ENCODE measurements at places on chromosomes 1 and 21.

DNA sequence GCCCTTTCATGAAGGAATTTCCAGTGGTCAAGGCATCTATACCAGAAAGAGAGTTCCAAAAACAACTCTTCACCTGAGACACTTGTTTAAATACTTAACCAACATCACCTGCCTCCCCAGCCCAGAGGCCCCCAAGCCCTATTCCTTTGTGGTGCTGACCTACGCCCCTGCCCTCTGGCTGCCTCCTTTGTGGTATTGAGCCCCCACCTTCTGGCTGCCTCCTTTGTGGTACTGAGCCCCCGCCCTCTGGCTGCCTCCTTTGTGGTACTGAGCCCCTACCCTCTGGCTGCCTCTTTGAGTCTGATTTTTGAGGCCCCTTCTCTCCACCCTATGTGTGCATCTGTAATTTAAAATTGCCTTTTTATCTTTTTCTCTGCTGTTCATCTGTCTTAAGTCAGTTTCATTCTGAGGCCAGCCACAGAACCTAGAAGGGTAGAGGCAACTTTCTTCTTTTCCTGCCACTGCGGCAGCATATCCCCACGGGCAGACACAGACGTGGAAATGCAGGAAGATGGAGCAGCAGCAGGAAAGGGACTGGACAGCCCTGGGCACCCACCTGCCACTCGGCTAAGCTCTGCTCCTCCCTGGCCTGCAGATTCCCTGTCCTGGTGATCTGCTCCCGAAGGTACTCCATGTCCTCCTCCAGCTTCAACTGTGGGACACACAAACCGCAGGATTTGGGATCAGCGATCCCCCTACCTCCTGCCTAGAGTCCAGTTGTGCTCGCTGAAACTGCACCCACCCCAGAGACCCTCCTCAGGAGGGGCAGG lies 3.2 kb downstream of the TRIM17 start:
- DNase-seq, result no peak

DNA sequence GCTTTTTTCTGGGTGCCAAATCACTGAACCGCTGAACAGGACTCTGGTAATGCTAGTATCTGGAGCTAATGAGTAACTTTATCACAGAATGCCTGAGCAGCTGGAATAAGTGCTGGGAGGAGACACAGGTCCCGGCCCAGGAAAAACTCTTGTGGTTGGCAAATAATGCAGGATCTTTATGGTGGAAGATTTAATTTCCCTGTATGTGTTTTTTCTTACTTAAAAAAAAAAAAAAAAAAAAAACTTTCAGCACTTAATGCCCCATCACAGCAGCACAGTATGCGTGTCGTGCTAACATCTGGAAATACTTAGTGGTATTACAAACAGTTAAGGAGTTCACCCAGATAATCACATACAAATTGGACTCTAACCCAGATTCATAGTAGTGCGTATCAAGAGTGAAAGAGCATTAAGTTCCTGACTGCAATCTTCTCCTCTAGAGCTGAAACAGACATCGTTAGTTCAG lies 220.7 kb downstream of the TOMM20 start:
- DNase-seq, result peak; percentile 55

DNA sequence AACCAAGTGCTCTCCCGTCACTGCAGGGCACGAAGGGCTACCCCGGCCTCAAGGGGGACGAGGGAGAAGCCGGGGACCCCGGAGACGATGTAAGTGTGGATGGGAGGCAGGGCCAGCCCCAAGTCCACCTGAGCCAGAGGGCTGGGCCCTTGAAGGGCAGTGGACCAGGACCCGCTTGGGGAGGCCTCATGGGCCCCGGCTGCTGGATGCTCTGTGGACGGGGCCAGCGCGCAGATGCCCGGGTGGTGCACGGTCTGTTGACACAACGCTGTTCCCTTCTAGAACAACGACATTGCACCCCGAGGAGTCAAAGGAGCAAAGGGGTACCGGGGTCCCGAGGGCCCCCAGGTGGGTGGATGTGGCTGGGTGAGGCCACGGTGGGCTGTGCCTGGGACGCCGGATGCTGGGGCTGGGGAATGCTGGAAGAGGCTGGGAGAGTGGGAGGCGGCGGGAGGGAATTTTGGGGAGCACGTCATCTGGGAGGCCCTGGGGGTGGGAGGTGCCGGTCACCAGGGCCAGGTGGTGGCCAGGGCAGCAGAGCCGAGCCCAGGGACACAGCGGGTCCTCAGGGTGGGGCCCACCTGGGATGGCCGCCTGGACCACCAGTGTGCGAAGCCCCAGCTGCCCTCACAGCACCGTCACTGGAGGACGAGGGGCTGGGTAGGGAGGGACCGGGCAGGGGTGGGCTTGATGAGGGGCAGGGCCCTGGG lies 17.5 kb downstream of the COL6A1 start:
- no peak for DNase-seq

DNA sequence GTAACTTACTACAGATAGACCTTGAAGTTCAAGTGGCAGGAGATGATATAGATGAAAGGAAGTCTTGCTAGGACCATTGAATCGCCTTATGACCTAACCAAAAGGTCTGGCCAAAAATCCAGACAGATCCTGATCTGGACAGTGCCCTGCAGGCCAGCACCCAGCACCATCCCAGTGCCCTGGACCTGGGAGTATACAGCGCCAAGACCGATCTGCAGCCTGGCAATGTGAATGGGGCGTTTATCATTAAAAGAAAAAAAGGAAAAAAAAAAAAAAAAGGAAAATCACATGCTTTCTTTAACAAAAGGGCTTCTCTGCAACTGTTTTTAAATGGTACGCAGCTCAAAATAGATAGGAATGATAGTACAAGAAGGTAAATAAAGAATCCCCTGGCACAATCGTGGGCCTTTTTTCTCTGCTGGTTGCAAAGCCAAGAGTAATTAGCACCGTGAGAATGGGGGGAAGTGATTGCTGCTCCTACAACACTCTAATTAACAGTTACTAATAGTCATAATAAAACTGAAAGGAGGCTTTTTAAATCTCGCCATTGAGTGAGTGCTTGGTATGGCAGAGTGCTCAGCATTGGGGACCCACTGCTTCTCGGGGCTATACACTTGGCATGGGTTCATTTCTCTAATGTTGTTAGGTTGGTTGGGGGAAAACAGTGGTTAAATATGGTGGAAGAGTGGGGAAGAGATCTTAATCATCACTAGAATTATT lies 146.7 kb downstream of the KAZN start:
- no peak for DNase-seq

DNA sequence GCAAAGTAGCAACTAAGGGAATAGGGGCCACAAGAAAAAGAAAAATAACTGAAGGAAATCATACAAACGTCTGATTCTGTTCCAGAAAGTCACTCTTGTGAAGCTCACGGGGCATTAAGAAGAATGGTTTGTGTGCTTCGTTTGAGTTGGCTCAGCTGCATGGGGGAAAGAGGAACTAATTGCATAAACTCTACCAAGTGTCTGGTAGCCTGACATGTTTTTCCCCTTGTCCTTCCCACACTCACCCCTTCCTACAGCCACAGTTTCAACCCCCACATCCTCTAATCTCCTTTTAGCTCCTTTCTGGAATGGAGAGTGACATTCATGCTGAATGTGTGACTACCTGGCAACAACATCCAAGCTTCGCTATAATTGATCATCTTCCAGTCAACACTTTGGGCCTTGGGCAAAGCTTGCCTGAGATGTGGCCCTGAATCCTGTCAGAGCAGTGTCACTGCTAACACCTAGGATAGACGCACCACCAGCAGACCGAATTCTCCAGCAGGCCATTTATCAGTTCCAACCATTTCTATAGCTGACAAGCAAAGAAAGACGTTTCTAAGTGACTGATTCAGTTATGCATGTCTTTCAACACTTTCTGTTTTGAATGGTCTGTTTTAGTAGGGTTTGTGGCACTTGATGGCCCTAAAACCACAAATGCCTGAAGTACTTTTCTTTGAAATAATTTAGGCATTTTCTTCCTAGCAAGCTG lies 439.6 kb downstream of the TTLL7 start:
- no peak for DNase-seq

DNA sequence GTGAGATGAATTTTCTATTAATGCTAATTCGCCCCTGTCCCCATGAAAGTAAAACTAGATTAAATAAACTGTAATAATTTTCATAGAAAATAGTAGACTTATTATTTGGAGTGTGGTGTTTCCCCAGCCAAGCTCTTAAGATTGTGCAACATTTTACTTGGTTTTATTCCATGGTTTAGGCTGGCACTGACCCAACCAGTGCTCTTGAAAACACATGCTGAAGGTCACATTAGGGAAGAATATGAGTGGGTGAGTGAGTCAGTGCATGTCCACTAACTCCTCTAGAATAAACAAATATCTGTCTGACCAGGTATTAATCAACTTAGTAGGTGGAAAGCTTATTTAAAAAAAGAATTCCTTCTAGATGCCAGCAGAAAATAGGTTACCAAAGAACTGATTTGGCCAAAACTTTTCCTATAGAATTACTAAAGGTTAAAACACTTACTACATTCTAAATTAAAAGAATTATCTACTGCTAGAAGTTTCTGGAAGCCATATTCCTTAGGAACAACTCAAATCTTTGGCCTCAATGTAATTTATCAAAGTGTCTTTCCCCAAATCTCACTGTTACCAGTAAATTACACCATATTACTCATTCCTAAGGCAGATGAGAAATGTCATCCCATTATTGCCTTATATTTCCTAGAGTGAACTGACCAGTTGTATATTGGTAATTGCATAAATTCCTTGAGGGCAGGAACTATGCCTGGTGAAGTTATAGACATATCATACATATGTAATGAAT lies 89.7 kb upstream of the RGS1 start:
- peak; percentile 88 for DNase-seq

GRCh38 chr1:113014508-113014907 lies 58.5 kb upstream of the LRIG2 start:
- no peak for DNase-seq

DNA sequence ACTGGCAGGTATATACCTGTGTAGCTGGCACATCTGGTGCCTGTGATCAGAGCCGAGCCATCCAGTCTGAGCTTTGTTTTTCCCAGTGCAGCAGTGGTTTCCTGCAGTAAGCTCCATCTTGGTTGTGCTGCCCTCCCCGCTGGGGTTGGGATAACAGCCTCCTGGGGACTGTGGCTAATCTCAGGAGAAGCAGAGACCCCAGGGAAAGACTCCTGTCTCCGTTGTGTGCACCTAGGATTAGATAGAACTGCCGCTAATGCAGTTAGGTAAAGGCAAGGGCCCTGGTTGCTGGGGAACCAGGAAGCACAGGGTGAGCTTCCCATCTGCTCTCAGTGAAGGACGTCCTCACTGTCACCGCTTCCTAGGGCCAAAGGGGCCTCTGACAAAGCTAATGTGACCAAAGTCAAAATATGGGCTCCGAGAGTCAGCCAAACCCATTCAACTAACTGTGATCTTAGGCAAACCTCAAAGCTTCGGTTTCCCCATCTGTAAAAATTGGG lies 20.0 kb downstream of the ROR1 start:
- DNase-seq, result no peak

DNA sequence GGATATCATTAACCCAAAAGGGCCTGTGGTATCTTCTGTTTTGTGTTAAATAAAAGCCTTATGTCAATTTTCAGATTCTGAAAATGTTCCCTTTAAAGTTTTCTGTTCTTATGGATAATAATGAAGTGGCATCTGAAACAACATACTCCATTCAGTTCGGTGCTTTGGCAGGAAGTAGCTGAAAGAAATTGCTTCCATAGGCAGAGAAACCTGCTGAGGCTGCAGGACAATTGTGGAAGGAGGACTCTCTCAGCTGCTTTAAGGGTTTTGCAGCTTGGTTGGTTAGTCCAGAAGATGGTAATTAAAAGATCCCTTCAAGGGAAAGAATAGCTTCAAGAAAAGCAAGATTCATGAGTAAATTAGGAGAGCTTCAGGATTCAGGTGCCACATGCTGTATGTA lies 30.5 kb upstream of the NRIP1 start:
- no peak for DNase-seq

DNA sequence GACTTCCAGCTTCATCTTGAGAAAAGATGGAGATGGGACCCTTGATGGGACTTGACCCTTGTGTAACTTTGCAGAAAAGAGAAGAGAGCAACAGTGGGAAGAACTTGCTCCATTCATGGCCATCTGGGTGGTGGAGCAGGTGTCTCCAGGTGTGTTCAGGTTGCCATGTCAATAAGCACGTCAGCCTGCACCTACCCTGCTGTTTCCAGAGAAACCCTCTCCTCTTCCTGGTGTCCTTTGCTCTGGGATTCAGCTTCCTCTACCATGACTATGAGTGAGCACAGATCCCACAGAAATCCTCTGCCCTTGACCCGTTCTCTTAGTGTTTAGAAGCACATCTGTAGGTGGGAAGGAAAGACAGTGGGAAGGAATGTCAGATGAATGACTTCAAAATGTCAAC lies 21.8 kb upstream of the OTUD3 start:
- peak; percentile 69 for DNase-seq

DNA sequence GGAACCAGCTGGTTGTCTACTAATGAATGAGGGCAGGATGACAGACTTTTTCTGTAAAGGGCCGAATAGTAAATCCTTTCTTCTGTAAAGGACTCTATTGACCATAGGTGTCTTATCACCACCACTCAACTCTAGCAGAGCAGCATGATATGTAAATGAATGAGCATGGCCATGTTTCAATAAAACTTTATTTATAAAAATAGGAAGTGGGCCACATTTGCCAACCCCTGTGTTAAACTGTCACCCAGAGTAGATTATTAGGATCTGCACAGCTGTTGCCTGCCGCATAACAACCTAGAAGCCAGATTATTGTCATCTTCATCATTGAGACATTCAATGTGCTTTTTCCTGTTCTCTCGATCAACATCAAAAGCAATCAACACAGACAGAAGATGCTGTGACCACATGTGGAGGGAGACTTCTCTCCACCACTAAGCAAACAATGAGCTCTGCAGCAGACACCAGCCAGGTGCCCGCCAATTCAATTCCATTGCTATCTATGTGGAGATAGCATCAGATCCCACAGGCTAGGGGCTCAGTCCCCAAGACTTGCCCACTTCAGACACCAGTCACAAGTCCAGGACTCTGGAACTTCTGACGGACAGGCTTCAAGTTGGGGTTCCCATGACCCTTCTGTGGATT lies 6.8 kb upstream of the EFHD2 start:
- no peak for DNase-seq

- no peak for DNase-seq
These were observed 1.0 kb downstream of the TMEM51 start for GRCh38 chr1:15154480-15155036.

GRCh38 chr21:45819478-45820170 lies 161.9 kb upstream of the COL6A1 start:
- DNase-seq, result no peak

GRCh38 chr1:153619171-153619570 lies 3.0 kb upstream of the S100A14 start:
- no peak for DNase-seq

GRCh38 chr1:83546874-83547273 lies 452.1 kb downstream of the TTLL7 start:
- no peak for DNase-seq

GRCh38 chr21:46149205-46149901 lies 6.0 kb downstream of the FTCD start:
- DNase-seq, result no peak

DNA sequence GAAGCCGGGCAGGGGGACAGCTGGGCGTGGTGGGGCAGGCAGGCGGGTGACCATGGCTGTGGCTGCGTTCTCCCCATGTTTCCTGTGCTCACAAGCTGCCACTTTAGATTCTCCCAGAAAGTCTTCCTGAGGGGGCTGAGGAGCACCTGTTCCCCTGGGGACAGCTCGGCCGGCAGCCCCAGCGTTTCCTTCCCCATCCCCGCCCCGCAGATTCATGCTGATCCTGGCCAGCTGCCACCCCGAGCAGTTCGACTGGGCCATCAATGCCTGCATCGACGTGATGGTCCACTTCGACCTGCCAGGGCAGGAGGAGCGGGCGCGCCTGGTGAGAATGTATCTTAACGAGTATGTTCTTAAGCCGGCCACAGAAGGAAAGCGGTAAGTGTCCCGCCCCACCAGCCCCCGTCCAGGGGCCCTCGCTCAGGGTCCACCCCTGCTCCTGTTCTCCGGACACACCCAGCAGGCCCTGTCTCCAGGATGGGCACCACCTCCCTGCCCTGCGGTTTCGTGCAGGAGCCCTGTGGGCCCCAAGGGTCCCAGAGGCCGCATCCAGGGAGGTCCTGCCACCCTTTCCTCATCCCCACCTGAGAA lies 10.9 kb upstream of the ATAD3B start:
- DNase-seq, result no peak
